Motor neuron (in vitro differentiated cells): ENCODE measurements at places on chromosomes 3 and 15.

DNA sequence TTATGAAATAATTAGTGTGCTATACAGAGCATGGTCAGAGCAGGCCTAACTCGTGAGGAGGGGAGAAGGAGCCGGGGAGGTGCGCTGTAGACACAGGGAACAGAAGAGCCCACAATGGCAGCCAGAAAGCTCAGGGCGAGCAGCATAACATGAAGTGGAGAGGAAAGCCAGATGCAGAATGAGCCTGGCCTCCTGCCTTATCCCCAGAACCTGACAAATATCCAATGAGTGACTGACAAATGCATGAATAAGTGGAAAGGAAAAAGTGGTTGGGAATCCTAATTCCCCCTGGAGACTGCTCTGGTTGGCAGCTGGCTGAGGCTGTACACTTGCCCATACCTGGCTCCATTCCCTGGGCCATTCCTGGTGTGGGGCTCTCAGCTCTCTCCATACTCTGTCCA is 9.2 kb upstream of the MST1R start:
- ATAC-seq: no peak

GRCh38 chr3:104717828-104718196 is 648.9 kb upstream of the ALCAM start:
- ATAC-seq: peak; percentile 35

GRCh38 chr3:45566196-45566595 is 28.4 kb upstream of the LIMD1 start:
- no peak for ATAC-seq

DNA sequence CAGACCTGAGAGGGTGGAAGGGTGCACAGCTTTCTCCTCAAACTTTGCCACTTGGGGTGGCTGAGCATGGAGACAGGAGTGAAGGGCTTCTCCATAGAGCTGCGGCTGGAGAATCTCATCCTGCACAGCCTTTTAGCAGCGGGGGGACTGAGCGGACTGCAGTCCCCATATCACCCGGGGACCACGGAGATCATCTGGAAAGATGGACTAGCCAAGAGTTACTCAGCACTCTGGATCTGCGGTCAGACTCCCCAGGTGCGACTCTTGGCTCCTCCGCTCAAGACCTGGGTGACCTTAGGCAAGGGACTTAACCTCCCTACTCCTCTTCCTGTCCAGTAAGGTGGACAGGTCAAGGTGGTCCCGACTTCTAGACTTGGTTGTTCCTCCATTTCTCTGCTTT is 125.8 kb upstream of the MEF2A start:
- ATAC-seq: no peak

DNA sequence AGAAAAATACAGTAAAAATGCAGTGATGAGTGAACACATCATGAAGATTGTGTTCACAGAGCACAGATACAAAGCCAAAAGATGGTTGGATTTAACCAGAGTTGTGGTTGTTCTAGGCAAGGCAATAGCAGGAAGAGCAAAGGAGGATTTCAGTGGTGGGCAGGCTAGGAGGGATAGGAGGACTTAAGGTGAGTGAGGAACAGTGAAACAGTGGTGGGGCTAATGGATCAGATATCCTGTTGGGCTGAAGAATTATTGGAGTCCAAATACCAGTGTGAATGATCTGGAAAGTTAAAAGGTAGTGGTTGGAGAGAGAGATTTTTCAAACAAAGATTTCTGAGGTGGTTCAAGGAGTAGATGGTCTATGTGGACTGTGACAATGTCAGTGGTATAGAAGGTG is 108.3 kb downstream of the B3GALNT1 start:
- no peak for ATAC-seq

DNA sequence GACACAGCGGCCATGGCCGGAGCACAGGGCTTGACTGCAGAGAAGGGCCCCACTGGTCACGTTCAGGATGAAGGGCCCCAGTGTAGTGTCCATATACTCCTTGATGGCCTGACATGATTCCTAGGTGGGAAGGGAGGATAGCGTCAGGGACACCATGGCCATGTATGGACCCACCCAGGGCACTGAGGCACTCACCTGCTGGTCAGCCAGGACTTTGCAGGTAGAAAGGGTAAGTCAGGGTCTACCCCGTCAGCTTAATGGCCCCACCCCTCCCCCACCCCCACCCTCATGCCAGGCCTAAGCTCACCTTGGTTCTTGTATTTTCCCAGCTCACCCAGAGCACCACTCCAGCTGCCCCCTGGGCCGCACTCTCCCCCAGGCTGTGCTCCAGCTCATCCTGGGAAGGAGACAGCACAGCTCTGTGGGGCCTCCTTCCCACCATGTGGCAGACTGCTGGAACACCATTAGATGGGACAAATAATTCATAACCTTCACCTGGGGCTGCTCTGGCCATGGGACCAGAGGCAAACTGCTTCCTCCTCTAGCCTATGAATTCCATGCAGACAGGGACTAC is 1.6 kb upstream of the HYAL3 start:
- no peak for ATAC-seq

DNA sequence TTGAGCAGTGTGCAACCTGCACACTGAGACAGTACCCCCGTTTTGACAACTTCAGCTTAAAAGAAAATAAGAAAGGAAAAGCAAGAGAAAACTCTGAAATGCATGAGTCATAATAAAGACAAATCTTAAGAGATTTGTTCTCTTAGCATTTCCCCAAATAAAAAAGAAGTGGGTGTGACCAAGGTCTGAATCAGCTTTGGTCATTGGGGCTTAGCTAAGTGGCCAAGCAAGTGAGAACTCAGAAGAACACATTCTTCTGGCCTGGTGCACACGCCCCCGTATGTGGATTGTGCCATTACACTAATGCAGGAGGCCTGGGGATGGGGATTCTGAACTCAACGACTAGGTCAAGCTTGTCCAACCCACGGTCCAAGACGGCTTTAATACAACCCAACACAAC is 56.9 kb upstream of the PDZRN3 start:
- ATAC-seq: peak; percentile 36

DNA sequence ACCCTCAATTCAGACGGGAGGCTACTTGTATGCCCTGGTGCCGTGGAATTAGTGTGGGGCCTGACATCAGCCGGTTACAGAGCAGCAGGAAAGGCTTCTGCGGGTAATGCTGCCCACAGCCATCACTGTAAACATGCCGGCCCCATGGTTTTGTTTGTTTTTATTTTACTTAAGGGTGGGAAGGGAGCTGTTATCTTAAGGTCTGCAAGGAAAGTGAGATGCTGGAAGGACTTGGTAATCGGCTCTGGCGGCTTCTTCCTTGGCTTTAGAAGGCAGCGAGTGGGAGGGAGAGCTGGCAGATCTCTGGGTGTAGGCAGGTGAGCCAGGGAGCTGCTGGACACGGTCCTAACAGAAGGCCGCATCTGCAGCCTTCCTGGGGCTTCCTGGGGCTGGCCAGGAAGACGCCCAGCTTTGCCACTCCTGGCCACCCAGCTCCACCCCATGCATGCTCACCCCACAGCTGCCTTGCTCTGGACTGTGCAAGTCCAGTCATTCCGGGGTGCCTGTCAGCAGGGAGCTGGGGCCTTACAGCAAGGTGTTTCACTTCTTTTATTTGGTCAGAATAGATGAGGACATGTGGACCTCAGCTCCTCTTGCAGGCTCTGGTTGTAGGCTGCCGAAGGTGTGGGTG is 54.1 kb upstream of the FURIN start:
- ATAC-seq: peak; percentile 71

DNA sequence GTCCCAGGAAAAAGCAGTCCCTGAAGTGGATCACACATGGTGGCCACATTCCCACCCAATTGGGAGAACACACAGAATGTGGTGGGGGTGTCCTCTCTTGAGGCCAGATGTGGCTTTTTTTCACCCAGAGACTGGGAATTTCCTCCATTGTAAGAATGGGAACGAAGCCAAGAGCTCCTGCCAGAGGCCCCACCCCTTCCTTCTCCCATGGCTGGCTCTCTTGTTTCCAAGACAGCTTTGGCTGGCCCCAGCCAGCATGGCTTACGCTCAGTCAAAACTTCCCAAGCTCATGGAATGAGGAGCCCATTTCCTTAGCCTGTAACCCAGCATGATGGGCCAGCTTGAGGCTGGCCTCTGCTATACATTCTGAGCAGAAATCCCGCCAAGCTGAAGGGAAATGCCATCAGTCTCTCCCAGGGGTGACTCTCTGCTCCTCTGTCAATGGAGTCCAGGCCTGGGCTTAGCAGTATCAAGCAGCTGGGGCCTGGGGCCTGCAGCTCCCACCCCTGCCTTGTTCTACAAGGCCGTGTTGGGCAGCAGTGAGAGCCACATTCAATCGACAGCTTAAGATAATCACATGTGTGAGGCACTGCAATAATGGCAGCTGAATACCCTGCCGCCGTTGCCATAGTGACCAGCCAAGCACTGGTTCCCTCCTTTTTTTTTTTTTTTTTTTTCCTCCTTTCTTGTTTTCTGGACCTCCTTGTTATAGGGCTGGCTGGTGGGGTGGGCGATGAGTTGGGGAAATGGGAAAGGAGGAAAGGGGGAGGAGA is 142.4 kb downstream of the EPHB1 start:
- ATAC-seq: peak; percentile 95

DNA sequence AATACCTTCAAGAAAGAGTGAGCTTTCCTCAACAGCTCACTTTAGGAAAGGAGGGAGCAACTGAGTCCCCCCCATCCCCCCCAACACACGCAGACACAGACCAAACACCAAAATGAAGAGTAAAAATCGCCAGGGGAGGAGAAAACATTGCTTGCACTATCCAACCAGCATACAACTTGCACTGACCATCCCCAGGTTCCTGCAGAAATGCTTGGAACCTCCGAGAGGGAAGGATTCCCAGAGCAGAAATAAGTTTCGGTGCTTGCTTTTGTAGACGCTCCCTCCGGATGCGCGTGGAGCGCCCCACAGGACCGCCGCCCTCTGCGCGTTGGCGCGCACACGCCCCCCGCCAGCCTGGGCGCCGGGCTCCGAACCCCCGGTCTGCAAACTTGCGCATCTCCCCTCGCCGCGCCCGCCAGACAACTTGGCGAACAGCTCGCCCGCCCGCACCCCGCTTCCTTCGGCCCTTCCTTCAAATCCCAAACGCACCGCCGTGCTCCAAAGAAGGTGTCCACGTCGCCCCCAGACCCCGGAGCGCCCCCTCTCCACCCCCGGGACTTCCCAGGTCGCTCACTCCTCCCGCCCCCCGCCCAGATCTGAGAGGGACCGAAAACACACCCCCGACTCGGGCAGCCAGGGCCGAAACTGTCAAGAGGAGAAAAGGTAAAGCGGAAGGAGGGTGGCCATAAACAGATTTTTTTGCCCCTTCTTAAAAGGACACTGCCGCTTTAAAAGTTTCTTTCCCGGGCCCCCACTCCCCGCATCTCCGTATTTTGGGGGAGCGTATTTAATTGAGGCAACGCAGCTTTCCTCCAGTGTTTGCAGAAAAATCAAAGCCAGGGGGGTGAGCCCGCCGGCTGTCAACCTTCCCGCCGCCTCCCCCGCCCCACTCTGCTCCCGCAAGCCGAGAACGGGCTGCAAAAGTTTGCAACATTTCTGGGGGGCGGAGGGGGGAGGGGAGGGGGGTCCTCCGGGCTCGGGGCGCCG is 859 bp downstream of the RORA start:
- ATAC-seq: peak; percentile 11

DNA sequence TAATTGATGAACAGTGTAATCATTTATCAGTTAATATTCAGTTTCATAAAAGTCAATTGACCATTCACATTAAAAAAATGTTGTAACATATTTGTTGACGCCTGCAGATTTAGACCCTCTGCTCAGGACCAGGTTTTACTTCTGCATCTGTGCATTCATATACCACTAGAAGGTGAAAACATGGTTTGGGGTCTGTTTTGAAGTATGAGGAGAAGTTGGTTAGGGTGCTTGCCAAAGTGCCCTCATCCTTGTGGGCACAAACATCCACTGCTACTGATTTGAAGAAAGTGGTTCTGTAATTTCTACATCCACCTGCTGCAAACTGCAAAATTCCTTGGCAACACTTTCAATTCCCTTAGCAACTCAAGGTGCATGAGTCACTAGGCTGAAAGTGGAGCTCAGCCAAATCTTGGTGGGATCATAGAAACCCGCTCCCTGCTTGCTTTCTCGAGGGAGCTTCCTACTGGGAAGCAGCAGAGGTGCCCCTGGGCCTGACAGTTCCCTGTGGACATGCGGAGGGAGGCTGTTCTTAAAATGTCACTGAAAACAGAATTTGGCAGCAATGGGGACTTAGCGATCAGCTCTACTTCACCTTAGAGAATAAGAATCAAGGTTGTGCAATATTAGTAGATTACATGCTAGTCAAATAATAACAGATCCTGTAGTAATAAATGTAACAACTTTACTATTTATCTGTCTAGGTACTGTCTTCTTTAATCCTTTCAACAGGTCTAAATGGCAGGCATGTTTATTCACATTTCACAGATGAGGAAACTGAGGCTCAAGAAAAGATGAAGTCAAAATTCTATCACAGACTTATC is 301.0 kb upstream of the TBL1XR1 start:
- no peak for ATAC-seq

GRCh38 chr15:66938114-66938830 is 127.1 kb upstream of the SMAD3 start:
- no peak for ATAC-seq

DNA sequence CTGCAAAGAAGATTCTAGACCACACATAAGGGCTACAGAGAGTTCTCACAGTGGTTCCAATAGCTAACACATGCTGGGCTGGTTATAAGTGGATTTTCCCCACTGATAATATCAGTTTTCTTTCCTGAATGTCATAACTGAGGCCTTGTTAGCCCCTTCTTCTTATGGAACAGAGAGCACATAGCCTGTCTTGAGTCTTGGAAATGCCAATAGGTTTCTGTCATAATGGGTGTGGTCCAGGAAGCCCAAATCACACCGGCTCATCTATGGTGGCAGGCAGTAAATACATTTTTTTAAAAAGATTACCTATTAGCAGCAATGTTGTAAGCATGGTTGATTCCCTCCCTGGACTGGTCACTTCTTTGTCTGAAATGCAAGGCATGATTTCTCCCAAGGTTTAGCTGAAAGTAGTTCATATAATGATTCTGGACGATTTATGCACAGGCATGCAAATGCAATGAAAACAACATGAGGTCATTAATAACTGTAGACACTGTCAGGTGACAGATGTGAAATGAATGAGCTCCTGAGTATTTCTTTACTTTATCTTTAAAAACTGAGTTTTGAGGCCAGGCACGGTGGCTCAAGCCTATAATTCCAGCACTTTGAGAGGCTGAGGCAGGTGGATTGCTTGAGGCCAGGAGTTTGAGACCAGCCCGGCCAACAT is 67.2 kb upstream of the ATP2C1 start:
- no peak for ATAC-seq

DNA sequence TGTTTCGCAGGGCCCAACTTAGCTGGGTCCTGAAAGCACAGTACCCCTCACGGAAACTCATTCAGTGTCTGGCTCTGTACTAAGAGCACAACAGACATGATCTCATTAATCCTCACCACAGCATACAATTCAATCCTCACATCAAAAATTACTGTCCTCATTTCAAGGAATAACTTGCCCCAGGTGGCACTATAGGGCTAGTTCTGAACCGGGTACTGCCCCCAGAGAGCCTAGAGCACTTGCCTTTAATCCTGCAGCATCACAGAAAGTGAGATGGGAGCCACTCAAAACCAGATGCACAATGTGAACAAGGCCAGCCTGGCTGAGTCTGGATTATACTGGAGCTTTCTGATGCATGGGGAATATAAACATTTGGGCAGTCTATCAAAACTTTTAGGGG is 122.6 kb downstream of the OSBPL10 start:
- ATAC-seq: no peak

GRCh38 chr15:25176991-25177954 is 222.5 kb downstream of the SNRPN start:
- no peak for ATAC-seq
